Stimulated activated CD4-positive, alpha-beta T cell treated with anti-CD3 and anti-CD28 coated beads, TNF-alpha, amount 100 ng/mL, for 24 hours (primary cell): ENCODE measurements at places on chromosomes 1 and 21.

- DNase-seq, result no peak
Measured at GRCh38 chr1:170321113-170321512, 175.4 kb downstream of the NTMT2 start.

DNA sequence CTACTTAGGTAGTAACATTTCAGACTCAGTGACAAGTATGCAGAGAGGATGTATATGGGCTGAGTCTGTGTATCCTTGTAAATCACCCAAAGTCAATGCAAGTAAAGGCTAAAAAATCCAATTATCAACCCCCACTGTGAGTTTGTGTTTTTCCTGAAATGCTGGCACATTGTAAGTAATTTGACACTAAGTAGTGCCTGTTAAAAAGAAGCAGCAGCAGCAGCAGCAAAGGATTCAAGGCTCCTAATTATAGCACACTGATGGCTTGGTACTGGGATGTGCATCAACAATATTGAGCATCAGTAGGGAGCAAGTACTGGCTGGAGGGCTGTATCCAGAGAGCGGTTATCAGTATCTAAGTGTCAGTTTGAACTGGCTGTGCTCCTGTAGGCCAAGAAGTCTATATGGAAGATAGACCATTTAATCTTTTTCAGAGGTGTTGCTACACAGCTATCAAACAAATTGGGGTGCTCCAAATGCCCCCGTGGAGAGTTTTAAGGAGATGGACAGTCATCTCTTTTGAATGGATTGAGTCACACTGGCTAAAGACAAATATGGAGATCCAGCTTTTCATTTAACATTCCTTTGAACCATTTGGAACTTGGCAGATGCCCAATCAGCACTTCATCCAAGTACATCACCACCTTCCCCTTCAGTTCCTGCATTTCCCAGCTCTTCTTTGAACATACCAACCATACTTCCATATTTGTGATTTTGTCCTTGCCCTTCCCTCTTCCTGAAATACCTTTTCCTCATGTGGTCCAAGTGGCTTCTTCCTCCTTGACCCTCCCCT, 241.2 kb upstream of the ST6GALNAC5 start:
- no peak for DNase-seq

GRCh38 chr1:88149686-88150085, 534.4 kb upstream of the PKN2 start:
- DNase-seq, result no peak

DNA sequence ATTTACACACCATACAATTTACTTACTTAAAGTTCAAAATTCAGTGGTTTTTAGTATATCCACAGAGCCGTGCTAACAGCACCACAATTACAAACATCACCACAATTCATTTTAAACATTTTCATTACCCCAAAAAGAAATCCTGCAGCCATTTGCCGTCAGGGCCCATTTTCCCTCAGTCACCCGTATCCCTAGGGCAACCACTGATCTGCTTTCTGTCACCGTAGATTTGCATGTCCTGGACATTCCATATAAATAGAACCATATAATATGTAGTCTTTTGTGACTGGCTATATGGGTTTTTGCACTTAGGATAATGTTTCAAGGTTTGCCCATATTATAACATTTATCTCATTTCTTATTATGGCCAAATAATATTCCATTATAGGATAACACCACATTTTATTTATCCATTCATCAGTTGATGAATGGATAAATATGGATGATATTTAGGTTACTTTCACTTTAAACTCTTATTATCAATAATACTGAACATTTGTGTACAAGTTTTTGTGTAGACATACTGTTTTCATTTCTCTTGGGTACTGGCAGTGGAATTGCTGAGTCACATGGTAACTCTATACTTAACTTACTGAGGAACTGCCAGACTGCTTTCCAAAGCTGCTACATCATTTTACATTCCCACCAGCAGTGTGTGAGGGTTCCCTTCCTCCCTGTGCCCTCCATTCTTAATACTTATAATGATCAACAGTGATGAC, 68.9 kb downstream of the ST3GAL3 start:
- no peak for DNase-seq

DNA sequence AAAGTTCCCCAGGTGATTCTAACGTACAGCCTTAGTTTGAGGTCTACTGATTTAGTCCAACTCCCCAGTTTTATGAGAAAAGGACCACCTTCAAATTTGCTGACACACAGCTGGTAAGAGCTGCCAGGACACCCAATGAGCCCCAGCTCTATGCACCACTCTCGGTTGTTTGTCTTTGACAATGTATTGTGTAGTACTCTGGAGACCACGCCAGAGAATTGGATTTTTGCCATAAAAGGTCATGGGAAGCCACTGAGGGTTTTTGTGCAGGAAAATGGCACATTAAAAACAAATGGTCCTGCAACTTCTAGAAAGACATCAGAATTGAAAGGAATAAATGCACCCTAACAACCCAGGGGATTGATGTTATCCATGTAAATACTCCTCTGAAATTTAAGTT, 7.1 kb upstream of the IER5 start:
- no peak for DNase-seq

DNA sequence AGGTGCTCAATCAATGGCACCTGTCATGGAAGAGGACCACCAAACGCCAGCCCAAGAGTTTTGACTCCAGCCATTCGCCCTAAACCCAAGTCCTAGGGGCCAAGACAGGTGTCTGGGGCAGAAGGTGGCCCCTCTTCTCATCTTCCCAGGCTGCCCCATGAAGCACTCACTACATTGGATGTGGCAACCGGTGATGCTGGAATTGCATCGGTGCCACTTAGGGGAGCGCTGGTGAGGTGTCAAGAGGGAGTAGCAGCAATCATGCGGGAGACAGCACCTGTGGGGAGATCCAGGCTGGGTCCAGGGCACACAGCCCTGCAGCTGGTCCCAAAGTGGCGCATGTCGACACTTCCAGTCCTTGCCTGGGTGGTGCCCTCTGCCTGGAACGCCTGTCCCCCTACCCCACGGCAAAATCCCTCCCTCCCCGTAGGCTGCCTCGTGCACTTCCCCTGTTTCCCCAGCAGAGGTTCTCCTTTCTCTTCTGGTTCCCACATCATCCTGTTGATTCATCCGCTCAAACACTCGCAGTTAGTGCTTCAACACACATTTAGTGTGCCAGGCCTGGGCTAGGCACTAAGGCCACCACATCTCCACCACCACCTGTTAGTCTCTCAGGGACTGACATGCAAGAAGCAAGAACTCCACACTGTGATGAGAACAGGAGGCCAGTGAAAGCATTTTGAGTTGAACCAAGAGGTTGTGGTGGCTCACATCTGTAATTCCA, 18.5 kb downstream of the PLA2G2D start:
- no peak for DNase-seq

GRCh38 chr1:76247261-76247852, 172.8 kb downstream of the ST6GALNAC3 start:
- DNase-seq, result no peak

- DNase-seq, result no peak
Measured at GRCh38 chr1:29117381-29117780, 6.3 kb downstream of the TMEM200B start.

GRCh38 chr1:48691429-48692001, 85.2 kb downstream of the BEND5 start:
- DNase-seq, result no peak
